ENCODE measurements at places on chromosomes 13 and 19.

- DNase-seq: no peak
Observed at GRCh38 chr19:47444388-47444821, 25.1 kb upstream of the MEIS3 start.

DNA sequence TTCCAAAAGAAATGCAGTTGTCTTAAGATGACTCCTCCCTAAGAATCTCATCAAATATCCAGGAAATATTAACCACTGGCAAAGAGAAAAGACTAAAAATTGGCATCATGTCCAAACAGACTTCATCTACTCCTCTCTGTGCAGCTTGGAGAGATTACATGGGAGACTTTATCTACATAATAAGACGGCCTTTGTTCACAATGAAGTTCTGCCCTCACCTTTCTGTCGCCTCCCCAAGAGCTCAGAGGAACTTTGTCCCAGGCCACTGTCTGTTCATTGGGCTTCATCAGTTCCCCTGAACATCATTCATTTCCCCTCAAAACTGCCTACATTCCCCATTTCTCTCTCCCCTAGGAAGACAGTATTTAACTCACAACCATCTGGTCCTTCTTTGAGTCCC is 22.4 kb upstream of the MRI1 start:
- DNase-seq: no peak

DNA sequence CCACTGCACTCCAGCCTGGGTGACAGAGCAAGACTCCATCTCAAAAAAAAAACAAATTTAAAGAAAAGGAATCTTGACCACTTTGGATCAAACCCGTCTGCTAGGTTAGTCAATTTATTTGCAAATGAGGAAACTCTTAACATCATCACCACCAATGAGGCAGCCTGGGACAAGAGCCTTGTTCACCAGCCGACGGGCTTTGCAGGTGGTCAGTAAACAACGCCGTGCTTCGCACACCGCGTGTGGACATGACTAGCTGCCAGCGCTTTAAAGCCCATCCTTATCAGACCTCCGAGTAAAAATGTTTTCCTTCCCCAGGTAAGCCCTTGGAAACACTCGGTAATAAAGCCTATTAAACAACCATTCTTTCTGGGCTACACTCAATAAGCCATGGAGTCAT is 41.9 kb downstream of the INSR start:
- no peak for DNase-seq

DNA sequence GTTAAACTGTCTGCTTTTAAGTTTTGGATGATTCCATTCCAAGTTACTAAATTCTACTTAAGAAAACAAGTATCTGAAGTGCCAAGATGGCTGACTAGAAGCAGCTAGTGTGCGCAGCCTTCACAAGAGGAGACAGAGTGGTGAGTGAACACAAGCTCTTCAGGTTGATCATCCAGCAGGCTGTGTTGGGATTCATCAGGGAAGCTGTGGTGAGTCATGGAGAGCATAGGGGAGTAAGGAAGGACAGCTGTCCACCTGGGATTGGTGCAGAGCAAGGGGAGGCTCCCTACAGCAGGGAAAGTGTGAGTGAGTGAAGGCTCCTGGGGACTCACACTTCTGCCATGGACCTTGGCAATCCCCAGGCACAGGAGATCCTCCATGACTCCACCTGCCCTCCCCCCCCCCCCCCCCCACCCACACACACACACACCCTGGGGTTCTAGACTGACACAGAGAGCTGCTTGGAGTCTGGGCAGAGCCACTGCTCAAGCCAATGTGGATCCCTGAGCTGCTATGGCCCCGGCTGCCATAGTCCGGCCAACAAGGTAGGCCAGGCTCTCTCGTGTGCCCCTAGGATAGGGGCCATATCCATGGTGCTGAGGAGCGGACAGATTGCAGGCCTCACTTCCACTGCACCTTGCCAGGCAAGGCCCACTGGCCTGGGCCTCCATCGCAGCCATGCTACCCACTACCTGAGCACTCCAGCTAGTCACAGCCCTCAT is 23.5 kb downstream of the SLC25A15 start:
- DNase-seq: no peak

- no peak for DNase-seq
Observed at GRCh38 chr13:59409211-59409610, 754.5 kb downstream of the DIAPH3 start.

GRCh38 chr13:33963134-33963533 is 145.2 kb downstream of the RFC3 start:
- DNase-seq: no peak

GRCh38 chr19:11142528-11143171 is 12.9 kb downstream of the SPC24 start:
- DNase-seq: peak; percentile 76

- DNase-seq: no peak
Observed at GRCh38 chr13:113912596-113912995, 48.7 kb upstream of the GAS6 start.

- no peak for DNase-seq
Observed at GRCh38 chr13:22618002-22618401, 562.8 kb upstream of the SGCG start.

DNA sequence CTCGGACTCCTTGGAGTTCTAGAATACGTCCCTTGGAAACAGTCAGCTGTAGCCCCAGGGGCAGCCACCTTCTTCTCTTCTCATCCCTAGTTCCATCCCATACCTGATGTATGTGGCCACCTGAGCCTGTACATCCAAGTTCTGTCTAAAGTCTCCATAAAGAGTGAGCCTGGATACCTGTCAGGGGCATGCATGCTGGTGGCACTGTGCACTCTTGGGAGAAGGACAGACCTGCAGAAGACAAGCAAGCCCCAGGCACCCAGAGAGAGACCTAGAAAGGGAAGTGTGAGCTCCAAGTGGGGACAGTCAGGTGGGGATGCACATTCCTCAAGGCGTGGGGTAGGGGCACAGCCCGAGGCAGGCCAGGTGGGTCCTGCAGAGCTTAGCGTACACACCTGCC is 21.4 kb downstream of the SIAH3 start:
- DNase-seq: no peak

GRCh38 chr13:25059958-25060357 is 36.0 kb upstream of the PABPC3 start:
- no peak for DNase-seq

DNA sequence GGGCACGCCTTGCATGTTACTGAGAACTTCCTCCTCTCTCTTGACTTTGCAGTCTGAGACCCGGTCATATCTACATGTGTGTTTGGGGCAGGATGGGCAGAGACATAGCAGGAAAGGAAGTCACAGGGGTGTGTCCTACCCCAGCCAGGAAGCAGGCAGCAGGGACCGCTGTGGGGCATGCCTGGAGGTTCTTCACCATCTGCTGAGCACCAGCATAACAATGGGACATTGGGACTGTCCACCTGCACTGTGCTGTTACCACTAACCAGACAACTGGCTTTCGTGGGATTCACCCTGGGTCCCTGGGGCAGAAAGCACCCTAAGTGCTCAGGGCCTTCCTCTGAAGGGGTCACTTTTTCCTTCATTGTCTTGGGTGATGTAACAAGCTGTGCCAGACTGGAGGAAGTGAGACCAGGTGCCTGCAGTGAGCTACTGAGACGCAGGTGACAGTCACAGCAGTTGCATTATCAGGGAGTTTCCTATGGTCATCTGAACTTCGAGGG is 2.6 kb upstream of the HAUS5 start:
- DNase-seq: no peak

DNA sequence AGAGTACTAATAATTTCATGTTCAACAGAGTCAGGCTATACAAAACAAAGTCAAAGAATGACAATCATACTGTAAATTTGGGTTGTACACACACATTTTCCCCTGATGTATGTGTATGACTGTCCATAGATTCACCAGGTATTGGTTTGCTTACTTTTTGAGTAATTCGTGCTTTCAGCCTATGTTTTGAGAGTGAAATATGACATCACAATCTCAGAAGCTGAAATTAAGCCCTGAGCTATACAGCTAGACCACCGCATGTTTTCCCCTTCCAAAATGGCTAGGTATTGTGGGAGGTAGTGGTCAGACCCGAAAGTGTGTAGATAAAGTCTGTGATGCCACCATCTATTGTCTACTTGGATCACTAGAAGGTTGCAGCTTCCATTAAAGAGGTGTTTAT is 102.8 kb downstream of the KATNAL1 start:
- no peak for DNase-seq

DNA sequence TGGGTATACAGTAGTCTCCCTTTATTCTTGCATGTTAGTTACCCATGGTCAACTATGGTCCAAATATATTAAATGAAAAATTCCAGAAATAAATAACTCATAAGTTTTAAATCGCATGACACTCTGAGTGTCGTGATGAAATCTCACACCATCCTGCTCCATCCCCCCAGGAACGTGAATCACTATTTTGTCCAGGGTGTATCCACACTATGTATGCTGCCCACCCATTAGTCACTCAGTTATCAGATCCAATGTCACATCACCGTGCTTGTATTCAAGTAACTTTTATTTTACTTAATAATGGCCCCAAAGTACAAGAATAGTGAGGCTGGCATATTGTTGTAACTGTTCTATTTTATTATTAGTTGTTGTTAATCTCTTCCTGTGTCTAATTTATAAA is 115.8 kb upstream of the SERP2 start:
- no peak for DNase-seq

GRCh38 chr13:39405107-39405506 is 197.9 kb downstream of the LHFPL6 start:
- DNase-seq: no peak

DNA sequence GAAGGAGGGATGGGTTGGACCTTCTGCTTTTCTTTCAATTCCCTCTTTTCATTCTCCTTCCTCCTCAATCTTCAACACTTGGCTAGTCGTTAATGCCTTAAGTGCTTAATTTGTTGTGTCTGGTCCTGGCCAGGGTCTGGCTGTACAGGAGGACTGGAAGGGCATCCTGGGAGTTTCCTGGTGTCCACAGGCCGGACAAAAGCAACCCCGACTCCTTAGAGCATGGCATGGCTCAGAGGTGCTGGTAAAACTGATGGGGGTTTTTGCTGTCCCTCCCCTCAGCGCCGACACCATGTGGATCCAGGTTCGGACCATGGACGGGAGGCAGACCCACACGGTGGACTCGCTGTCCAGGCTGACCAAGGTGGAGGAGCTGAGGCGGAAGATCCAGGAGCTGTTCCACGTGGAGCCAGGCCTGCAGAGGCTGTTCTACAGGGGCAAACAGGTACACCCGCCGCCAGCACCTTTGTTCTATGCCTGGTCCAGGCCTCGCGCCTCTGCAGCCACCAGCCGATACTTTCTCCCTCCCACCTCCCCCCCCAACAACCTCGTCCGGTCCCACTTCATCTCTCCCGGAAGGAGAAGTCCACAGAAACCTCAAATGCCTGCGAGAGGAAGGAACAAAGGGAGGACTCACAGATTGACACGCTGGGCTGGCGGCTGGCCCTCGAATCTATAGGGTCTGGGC is 1.4 kb downstream of the UHRF1 start:
- DNase-seq: no peak

GRCh38 chr19:31659897-31660210 is 310.6 kb upstream of the TSHZ3 start:
- DNase-seq: no peak

- no peak for DNase-seq
Observed at GRCh38 chr13:41791056-41791455, 169.9 kb downstream of the VWA8 start.

- no peak for DNase-seq
Observed at GRCh38 chr13:88857256-88857655, 1186.1 kb downstream of the SLITRK5 start.

GRCh38 chr13:97627566-97627965 is 193.6 kb downstream of the RAP2A start:
- DNase-seq: peak; percentile 17

DNA sequence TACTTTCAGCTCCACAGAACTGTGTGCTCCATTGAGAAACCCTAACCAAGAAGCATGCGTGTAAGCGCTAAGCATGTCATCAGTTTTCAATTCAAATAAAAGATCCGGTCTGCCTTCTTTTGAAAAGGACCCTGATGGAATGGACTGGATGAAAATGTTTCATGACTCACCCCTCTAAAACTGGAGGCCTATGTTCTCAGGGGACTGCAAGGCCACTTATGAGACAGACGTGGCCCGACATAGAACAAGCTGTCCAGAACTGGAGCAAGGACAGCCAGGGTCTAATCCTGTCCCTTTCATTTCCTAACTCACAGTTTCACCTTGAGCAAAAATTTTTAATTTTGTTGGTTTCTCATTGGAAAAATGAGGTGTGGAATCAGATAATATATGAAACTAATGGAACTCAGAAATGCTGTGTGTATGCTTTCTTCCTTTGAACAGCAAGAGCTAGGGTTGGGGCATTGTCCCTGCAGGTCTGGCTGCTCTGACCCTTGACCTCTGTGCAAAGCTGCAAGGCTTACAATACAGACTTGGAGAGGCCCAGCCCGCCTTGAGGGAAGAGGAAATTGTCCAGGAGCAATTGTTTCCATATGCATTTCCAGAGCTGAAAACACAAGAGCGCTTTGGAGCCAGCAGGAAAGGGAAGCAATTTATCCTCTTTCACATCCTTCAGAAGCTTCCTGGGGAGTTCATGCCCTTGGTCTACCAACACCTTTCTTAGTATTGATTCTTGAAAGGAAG is 553.4 kb upstream of the KLF12 start:
- no peak for DNase-seq

Data from brain pericyte (primary cell).